HT-29 (cell line): ENCODE measurements at places on chromosomes 7 and 10.

DNA sequence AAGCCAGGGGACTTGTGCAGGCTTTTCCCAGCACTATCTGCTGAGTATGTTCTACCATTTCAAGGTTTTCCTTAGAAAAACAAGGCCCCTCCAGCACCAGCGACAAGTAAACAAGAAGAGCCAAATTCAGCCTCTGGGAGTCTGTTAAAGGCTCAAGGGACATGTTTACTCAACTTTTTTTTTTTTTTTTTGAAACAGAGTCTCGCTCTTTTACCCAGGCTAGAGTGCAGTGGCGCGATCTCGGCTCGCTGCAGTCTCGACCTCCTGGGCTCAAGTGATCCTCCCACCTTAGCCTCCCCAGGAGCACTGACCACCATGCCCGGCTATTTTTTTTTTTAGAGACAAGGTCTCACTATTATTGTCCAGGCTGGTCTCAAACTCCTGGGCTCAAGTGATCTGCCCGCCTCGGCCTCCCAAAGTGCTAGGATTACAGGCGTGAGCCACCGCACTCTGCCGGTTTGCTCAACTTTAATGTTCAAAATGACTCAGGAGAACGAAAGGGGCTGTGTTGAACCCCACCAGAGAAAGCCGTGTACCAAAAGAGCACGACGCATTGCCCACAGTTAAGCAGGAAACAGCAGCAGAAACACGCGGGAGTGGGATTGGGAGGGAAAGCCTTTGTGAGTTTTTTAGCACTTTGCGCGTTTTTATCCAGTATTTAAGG lies 772 bp downstream of the PRDX3 start:
- no peak for DNase-seq

GRCh38 chr10:112966194-112966855 lies 16.3 kb downstream of the TCF7L2 start:
- DNase-seq, result no peak

- DNase-seq, result peak; percentile 5
Measured at GRCh38 chr10:124802313-124802675, 675 bp downstream of the ABRAXAS2 start.

DNA sequence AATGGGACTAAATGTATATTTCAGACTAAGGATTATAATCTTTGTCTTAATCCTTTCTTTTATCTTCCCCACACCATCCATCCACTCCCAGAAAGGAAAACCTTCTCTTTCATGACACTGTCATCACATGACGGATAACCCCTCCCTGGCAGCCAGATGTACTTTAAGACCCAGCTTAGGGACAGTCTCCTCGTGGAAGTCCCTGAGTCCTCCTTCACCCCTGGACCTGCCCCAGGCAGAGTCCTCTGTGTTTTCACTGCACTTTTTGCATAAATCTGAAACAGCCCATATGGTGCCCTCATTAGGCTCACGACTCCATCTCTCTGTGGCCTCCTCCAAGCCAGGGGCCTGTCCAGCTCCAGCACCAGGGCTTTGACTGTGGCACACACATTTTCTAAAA lies 16.0 kb downstream of the NRAP start:
- no peak for DNase-seq

DNA sequence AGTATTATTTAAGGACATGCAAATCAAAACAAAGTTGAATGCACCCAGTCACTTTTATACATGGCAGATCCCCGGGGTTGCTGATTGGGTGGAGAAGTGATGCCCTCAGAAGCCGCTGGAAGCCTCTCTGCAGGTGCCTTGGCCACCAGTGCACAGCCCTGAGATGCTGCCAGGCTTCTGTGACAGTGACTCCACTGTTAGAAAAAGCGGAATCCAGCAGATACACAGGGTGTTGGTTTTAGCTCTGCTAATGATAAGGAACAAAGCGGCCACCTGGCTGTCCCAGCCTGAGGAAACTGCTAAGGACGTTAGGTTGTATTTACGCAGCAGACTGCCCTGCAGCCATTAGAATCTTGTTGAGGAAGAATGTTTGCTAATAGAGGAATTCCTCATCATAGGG lies 47.5 kb downstream of the JAKMIP3 start:
- DNase-seq, result no peak

DNA sequence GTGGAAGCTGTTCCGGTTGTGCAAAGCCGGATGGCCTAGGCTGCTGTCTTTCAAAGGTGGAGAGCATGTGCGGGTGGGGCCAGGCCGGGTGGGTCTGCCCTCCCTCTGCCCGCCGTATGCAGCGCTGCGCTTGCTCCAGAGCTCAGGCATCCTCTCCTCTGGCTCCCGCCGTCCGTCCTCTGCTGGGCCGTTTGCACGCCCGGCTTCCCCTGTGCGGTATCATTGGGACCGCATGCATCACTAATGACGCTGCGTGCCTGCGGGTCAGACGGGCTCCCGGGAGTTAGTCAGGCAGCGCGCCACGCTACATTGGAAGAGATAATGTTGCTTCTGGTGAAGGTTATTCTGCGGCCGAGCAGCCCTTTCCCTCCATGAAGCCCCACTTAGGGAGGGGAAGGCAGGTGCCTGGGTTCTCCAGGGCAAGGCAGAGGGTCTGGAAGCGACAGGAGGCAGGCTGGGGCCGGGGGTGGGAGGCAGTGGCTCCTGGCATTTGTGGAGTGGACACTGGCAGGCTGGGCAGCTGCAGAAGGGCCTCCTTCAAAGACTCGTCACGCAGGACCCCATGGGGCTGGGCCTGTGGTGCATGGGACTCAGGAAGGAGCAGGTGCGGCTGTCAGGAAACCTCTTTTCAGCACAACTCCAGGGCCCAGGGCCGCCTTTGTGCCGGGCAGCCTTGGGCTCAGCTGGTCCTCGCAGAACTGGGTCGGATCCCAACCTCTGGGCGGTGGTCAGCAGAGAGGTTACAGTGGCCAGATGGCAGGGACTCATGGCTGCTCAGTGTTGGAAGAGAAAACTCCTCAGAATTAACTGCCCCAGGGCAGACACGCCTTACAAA lies 318.5 kb downstream of the WDR37 start:
- no peak for DNase-seq

DNA sequence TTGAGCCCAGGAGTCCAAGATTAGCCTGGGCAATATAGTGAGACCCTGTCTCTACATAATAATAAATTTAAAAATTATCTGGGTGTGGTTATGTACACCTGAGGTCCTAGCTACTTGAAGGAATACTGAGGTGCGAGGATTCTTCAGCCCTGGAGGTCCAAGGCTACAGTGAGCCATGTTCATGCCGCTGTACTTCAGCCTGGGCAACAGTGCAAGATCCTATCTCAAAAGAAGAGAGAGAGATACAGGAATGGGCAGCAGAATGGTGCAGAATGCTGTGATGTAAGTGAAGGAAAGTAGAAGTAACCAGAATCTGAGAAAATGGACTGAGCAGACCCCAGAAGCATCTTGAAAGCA lies 62.7 kb upstream of the EXOC4 start:
- DNase-seq, result no peak

DNA sequence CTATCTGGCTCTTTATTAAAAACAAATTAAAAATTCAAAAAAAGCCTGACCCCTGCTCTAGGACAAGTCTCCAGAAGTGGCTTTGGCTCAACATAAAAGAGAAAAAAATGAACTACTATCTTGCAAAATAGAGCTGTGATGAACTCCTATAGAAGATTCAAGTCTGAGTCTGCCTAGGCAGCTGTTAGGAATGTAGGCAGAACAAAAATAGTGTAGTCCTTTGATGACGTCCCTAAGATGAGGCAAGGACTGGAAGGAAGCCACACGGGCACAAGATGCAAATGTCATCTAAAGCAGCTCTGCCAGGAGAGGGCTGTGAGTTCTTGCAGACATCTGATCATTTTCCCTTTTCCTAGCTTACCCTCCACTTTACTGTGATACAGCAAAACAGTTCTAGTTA lies 20.5 kb downstream of the ASNS start:
- DNase-seq, result no peak

DNA sequence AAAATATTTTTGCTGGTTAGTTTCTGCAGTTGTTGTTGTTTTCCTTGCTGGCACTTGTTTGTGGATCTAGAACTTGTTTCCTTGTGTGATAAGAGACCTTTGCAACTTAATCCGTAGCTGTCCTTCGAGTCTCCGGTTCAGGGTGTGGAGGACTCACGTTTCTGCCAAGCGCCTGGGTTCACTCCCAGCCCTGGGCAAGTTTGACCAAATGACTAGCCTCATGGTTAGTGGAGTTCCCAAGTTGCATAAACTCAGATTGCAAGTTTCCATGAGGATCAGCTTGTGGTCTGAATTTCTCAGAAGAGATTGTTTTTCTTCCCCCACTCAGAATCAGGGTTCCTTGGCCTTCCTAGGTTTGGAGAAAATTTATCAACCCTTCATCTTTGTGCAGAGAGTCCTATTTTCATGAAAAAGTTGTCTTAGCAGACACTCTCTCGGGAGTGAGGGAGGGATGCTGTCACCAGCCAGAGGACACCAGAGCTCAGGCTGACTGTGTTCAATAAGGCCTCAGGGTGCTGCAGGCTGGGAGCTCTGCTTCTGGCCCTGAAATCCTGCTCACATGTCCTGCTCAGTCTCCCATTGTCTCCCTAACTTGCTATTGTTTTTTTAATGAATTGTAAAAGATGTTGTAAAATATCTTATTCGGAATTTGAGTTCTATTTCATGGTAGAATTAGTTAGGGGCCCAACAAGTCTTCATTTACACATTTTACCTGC lies 377.7 kb upstream of the KLF6 start:
- DNase-seq, result no peak

DNA sequence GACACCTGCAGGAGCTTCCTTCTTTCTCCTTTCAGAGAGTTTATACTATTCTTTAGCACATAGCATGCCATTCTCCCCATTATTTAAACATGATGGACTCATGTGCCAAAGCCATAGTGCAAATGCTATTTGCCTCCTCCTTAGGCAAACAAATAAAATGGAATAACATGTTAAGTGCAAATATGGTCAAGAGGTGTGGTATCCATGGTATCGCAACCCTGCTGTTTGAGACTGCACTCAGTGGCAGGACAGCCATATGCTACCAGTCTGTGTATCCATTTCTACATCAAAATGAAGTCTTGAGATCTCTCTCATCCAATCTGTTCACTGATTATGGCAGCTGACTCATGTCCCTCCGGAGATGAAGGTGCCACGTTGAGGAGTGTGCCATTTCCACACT lies 22.8 kb downstream of the HEPACAM2 start:
- peak; percentile 26 for DNase-seq

GRCh38 chr10:32388258-32389027 lies 41.5 kb upstream of the EPC1 start:
- DNase-seq, result no peak

GRCh38 chr10:93422118-93422517 lies 60.0 kb downstream of the MYOF start:
- peak; percentile 33 for DNase-seq

DNA sequence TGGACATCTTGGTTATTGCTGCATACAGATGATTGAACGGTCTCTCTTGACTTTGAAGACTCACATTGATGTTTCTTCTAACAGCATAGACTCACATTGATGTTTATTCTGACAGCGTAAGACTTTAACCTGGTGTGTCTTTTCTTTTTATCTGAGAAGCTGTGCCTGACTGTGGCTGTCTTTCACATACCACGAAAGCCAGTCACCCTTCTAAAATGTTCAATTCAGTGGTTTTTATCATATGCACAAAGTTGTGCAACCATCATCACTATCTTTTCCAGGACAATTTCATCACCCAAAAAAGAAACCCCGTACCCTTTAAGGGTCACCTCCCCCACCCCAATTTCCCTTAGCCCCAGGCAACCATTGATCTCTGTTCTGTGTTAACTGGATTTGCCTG lies 24.7 kb downstream of the CELF2 start:
- no peak for DNase-seq

DNA sequence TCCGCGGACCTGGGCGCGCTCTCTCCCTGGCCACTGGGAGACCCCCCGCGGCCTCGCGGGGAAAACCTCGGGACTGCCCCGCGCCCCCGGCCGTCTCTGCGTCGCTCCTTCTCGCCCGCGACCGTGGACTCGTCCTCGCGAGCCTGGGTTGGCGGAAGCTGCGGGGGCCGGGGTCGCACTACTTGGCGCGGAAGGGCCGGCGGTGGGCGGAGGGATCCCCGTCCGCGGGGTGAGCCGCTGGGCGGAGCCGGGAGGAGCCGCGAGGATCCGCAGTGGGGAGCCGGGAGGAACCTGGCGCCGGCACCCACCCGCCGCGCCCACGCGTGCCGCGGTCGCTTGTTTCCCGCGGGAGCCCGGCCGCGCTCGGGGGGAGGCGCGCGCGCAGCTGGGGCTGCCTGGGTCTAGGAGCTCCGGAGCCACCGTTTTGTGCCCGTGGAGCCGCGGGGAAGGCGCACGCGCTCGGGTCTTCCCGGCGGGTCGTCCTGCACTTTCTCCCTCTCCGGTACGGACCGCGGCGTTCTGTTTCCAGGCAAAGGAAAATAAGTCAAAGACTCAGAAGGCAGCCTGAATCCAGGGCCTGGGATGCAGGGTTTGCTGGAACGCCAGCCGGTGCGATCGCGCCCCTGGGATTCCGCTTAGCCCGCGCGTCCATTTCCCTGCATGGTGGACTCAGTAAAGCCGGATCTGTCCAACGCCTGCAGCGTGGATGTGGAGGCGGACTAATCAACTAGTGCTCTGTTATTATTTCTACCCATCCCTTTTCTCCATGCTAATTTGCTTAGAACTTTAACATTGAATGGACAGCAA lies 28.7 kb upstream of the KMT2C start:
- peak; percentile 76 for DNase-seq

DNA sequence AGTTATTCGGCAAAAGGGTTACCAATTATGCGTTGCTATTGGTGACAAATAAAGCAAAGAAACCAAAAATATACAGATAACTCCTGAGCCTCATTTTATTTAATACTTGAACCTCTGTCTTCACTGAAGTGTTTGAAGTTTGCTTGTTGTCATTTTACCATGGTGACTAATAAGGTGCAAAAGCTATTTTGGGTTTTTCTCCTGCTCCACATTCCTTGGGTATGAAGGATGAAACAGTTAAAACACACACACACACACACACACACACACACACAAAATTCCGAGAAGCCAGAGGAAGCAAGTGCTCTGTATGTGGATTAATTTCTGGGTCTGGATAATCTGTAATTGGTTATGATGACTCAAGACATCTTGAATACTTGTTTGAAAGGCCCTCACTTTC lies 246.5 kb downstream of the COBL start:
- no peak for DNase-seq

GRCh38 chr7:77409005-77409738 lies 7.0 kb downstream of the GSAP start:
- DNase-seq, result peak; percentile 26

DNA sequence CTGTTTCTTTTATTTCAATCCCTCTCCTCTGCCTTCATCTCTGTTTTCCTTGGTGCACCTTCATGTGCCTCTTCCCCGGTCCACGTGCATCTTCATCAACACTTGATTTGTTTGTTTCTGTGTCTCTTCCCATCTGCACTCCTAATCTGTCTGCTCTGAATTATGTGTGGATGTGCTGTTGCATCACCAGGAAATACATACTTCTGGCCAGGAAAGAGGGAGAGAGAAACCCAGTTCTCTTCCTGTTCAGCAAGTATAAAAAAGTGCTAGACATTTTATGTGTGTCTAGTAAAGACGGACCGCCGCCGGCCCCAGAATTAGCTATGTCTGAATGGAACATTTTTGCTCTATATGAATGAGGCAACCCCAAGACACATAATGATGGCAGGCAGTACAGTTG lies 93.8 kb downstream of the CALD1 start:
- no peak for DNase-seq

DNA sequence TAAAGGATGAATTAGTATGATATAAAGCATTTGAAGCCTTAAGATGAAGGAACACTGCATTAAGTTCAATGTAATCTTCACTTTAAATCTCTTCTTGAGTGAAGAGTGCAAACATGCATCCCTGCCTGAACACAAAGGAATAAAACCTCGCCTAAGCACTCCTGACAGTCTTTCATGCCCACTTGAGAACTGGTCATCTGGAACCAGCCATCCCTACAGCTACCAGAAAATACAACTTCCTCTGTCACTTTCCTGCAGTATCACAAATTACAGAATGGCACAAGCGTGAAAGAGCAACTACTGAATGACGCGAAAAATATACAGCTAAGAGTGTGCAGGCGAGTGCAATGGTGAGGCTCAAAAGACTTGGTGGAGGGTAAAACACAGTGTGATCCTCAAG lies 1079.9 kb downstream of the CNTNAP2 start:
- DNase-seq, result no peak
